ENCODE measurements at places on chromosomes 4 and X.

- DNase-seq = no peak
These were observed 51.3 kb downstream of the PCDH19 start for GRCh38 chrX:100358766-100359165.

DNA sequence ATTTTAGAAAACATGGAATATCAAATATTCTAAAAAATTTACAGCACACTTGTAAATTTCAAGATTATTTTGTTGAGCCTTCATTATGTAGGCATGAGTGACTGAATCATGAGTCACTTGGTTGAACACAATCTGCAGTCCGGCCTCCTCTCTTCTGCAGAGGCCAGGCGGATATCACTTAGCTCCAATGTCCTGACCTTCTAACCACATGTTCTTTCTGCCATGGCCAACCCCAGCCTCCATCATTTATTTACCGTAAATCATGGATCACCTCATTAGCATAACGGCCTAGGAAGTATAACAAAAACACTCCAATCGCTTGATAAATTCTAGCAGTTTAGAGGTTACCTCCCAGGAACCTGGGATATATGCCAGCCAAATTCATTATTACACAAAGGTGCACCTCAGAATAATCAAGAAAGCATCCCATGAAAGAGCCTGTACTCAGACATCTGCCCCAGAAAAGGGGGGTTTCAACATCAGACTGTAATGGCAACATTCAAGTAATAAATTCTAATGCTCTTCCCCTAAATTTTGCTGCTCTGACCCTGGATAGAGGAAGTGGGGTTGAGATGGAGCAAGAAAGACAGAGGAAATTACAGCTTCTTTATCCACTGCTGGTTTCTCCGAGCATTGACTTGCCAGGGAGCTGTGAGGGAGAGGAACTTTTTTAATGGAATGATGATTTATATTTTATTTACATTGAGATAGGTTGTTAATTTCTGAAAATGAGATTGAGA, 2153.6 kb upstream of the AGA start:
- no peak for DNase-seq

- DNase-seq = no peak
These were observed 51.0 kb downstream of the TRIM2 start for GRCh38 chr4:153255233-153255632.

GRCh38 chrX:9227276-9227675, 193.3 kb upstream of the FAM9B start:
- no peak for DNase-seq

DNA sequence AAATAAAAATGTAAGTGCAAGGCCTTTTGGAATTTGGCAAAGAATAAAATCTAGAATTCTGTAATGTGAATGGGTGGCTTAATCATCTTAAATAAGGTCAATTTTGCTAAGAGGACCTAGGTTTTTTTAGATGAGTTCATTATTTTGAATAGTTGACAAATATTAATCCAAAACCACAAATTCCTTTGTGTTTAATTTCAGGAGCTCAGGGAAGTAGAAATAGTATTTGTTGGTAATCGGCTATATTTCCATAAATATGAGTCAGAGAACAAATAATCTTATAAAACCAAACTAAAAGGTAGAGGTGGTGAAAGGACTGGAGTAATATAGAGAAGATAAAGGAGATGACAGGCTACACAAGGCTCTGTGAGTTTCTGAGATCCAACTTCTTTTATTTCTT, 190.4 kb upstream of the TLL1 start:
- DNase-seq = no peak

DNA sequence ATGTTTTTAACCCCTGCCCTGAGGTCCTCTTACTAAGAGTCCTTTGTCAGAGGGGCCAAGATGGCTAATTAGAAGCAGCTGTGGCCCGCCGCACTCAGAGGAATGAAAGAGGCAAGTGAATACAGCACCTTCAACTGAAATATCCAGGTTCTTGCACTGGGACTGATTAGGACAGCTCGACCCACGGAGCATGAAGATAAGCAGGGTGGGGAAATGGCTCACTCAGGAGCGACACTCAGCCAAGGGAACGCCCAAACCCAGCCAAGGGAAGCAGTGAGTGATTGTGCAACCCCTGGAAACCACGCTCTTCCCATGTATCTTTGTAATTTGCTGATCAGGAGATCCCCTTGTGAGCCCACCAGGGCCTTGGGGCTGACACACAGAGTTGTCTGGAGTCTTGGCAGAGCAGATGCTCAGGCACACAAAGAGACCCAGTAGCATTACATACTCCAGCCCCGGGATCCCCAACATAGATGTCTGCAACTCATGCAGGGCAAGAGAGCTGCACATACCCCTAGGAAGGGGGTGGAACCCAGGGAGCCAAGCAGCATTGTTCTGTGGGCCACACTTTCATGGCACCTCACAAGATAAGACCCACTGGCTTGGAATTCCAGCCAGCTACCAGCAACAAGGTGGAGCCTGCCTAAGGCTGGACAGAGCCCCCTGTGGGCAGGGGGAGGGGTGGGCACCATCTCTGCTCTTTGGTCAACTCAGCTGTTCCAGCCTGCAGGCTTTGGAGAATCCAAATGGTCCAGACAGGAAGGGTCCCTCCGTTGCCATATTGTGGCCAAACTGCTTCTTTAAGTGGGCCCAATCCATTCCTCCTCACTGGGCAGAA, 23.3 kb downstream of the F8A3 start:
- DNase-seq = no peak

DNA sequence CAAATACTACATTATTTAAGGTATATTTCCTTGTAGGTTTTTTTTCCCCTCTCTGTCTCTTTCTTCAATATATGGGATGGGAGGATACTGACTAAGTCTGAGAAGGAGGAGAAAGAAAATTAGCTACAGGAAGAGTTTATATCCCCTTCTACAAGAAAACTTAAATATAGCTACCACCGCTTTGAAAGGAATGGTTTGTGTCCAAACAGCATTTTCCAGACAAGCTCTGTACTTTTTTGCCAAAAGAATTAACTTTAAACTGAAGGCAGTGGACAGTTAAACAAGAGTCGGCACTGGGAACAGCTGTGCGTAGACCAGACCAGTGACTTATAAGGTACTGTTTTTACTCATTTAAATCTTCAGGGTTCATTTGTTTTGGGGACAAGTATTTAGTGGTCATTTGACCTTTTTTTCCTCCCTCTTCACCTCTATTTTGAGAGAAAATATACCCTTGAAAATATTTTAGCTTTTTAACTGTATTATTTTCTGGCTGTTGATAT, 303.7 kb downstream of the ARHGAP24 start:
- DNase-seq = no peak

DNA sequence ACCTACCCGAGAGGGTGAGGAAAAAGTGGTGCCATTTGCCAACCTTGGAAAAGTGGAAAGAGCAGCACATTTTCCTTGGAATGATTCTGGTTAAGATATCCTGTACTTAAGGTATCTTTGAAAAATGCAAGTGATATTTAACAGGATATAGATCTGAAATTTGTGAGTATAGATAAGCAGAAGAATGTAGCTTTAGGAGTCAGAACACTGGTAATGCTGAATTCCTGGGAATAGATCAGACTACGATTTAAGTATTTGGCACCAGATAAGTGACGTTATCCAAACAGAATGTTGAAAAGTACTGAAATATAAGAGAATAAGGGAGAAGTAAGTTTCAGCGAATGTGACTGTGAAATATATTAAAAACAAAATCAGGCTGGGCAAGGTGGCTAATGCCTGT, 210.1 kb downstream of the PCDH7 start:
- no peak for DNase-seq

DNA sequence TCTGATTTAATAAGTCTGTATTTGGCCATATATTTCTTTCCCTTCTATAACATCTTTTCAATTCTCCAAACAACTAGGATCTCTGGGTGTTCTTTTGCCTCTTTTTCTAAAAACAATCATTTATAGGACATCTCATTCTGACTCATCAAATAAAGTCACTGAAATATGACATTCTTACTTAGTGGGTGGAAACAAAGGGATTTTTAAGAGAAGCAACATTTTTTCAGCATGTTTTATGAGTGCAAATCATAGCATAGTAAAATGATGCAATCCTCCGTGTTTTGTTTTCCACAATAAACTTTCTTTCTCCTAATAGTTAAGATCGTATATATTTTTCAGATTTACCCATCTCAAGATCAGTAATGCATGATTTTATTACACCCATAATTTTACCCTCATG, 179.8 kb downstream of the SPCS3 start:
- DNase-seq = no peak

GRCh38 chr4:85607624-85608023, 132.7 kb downstream of the ARHGAP24 start:
- no peak for DNase-seq

GRCh38 chr4:169109035-169109675, 99.1 kb upstream of the CBR4 start:
- no peak for DNase-seq

GRCh38 chrX:107226757-107227156, 20.3 kb downstream of the DNAAF6 start:
- DNase-seq = no peak

- no peak for DNase-seq
These were observed 2050.7 kb downstream of the ARAP2 start for GRCh38 chr4:34193451-34194154.

DNA sequence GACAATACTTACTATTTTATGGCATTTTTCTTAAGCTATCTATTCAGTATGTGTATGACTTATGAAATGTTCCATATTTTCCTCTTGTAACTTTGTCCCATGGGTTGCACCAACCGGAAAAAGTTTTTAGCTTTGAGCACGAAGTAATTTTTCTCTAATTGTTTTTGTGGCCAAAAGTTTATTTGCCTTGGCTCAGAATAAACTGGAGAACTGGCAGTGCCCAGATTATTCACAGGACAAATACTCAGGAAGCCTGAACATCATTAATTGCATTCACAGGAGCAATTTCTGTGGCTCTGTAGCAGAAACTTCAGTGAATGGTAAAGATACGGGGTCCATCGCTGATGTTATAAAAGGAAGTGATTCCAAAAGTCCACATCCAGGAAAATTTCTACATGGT, 184.5 kb downstream of the ARHGAP10 start:
- no peak for DNase-seq

GRCh38 chr4:26083987-26084386, 170.0 kb downstream of the SMIM20 start:
- no peak for DNase-seq

GRCh38 chr4:124682384-124682783, 30.1 kb downstream of the ANKRD50 start:
- no peak for DNase-seq

GRCh38 chr4:182068920-182069319, 174.3 kb upstream of the TENM3 start:
- DNase-seq = no peak

GRCh38 chrX:40012868-40013265, 84.9 kb downstream of the BCOR start:
- DNase-seq = no peak

DNA sequence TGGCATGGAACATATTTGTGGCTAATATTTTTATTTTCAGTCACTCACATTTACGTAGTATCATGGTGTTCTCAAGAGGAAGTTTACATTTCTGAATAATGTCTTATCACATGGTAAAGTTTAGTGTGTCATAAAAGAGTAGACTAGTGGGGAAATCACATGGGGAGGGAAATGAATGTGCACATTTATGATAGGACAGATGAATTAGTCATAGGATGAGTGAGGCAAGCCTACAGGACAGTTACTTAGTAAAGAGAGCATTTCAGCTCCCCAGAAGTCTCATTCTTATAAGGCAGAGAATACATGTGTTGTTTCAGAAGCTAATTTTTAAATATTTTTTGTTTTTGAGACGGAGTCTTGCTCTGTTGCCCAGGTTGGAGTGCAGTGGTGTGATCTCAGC, 6.2 kb downstream of the GK start:
- no peak for DNase-seq

DNA sequence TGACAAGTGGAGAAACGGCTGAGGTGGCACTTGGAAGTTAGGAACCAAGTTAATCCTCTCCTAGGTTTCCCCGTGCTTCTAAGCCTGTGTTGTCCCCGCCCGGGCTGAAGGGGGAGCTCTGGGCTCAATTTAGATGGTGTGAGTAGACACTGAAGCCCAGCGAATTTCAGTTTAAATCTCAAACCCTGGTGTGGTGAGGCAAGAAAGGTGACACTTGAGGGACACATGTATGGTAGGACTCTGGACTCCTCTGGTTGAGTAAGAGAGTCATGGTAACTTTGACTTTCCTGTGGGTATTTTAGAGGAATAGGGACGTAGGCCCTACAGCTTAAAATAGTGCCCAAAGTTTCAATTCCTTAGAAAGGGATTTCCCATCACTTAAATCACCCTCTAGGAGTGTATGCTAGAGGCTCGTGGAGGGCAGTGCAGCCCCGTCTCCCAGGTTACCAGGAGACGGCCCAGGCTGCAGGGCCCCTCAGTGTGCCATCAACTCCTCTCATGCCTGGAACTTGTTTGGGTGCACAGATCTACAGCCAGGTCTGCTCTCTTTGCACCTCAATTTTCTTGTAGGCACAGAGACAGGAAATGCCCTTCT, 24.0 kb downstream of the HAND2 start:
- no peak for DNase-seq

GRCh38 chr4:90328558-90328957, 201.4 kb downstream of the CCSER1 start:
- no peak for DNase-seq

- DNase-seq = no peak
These were observed 3.8 kb downstream of the FGFRL1 start for GRCh38 chr4:1015179-1015578.

DNA sequence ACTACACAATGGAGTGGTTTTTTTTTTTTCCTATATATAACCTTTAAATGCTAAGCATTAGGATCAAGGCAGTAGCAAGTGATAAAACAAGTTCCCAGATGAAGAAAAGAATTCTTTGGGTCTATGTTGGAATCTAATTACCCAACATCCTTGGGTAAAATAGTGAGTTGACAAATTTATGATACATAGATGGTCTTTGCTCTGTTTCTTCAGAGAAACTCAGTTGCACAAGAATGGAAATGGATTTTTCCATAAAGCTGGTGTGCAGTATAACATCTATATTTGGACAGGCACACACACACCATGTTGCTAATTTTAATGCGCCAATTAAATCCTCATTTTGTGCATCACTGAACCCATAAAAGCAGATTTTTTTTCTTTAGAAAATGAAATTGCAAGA, 137.0 kb upstream of the MED14 start:
- no peak for DNase-seq

DNA sequence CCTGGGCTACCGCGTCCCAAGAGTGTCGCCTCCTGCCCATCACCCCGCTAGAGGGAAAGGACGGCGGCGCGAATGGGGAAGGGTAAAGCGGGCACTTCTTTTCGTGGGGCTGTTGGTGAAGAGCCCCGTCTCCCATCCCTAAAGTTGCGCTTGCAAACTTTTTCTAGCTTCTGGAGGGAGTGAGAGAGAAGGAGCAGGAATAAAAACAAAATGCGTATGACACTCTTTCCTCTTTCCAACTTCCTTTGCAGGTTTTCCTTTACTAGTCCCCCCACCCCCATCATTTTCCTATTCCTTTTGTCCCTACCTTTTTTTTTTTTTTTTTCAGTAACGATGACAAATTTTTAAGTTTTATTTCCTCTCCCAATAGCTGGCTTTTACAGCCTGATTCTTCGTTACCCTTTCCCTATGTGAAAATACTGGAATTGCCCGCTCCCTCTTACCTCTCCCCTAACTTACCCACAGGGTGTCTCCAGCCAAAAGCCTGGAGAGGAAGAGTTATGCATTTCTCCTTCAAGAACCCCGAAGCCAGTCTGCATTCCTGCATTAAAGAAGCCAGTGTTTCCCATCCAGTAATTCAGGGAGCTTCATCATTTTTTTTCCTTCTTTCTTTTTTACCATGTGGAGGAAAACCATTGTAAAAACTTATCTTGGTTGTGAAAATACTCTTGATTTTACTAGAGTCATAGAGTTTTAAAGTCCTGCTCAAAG, 613 bp upstream of the ARSJ start:
- no peak for DNase-seq

- DNase-seq = no peak
These were observed 435.8 kb downstream of the MAGEB5 start for GRCh38 chrX:26651755-26652154.

- DNase-seq = no peak
These were observed 755.8 kb downstream of the RPA4 start for GRCh38 chrX:97639526-97639925.

Measured in stimulated activated CD4-positive, alpha-beta T cell treated with anti-CD3 and anti-CD28 coated beads, Interleukin-15, amount 100 ng/mL, for 1 hour (primary cell).